ENCODE measurements at places on chromosomes 3 and 15.
A peak's percentile ranks its signal among the peaks of the same experiment; 100 is the strongest.

DNA sequence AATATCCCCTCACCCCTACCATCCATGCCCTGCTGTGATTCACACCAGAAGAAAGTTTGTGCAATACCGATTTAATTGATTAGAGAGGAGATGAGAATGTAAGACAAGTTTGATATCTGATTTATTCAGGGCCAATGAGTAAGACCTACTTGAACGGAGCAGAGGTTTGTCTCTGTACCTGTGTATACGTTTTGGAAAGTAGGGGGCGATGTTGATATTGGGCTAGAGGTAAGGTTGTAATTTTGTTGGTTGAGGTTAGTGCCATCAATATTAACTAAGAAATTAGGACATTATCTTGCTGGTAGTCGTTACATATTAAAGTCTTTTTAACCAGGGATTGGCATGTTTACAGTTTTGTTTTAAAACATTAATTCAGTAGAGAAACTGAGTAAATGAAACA, 20.5 kb downstream of the EAF2 start:
- peak; percentile 11 for DNase-seq

GRCh38 chr3:53641397-53641796, 147.0 kb downstream of the CACNA1D start:
- no peak for DNase-seq

DNA sequence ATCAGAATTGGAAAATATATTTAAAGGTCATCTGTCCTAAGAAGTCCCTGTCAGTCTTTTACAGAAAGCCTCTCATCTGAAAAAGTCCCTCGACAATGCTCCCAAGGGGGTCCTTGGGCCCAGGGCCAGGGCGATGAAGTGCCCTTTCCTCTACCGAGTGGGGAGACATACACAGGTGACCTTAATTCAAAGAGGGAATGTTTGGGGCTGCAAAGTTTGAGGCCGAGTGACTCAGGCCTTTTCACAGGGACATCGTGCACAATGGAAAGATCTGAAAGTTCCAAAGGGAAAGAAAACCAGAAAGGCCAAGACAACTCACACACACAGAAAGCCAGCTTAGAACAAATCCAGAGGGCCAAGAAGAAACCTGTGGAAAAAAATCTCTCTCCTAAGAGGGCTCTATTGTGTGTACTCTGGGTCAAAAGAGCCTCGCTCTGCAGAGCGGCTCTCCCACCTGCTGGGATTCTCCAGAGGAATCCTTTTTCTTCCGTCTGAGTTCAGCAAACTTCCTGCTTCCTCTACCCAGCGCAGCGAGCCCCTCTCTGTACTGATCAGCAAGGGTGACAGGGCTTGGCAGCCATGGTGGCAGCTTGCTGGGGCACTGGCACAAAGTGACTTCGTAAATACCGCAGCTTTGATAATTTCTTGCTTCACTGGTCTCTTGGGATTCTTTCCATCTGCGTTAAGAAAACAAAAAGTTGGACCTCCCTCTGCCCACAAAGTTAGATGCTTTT, 259.1 kb downstream of the OPA1 start:
- DNase-seq = no peak

GRCh38 chr15:48765022-48765421, 45.8 kb downstream of the CEP152 start:
- no peak for DNase-seq

- peak; percentile 45 for DNase-seq
Measured at GRCh38 chr3:127822041-127822681, at the start of gene MGLL. Gene MGLL, minus strand, starts transcription at chr3:127822515. Its CDS starts 197 bp downstream, at chr3:127822318.

DNA sequence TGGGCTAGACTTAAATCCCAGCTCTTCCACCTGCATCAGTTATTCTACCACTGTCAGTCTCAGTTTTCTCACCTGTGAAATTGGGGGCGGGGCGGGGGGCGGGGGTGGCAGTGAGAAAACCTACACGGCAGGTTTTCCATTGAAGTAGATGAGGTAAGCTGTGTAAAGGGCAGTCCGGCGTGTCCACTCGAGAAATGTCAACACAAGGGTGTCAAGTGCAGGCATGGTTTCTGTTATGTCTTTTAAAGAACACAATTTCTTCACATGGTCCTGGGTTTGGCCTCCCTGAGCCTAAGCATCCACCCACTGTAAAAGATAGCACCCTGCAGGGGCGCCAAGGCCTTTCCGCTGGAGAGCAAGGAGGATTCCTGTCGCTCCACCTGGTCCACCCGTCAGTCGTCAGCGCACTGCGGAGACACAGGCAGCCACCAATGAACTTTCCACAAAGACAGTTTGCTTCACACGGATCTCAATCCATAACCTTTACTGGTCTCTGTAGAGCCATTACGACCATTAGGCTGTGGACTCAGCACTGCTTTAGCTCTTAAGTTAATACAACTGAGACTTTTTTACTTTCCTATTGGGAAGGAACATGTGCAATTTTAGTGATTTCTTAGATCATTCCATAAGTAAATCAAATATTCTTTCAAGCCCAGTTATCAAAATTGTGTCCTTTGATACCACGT, 99.5 kb upstream of the FOXB1 start:
- DNase-seq = no peak

Measured in fibroblast of mammary gland (primary cell).